T-helper 2 cell treated with Interferon-gamma antibody and Interleukin-4, amounts not matched to agents 100 ng/mL and 5 ng/mL, for 36 hours (primary cell): ENCODE measurements at places on chromosomes 3 and 15. TPM values are rescaled to one million over a fixed set of nuclear protein-coding genes. Genes with fewer than 3 reads are reported as not detected.

KLHL40 gene
- not detected in 2 replicates for total RNA-seq

RPUSD3 gene
- 50.4 and 54.1 TPM in 2 replicates for total RNA-seq

GPR62 gene
- total RNA-seq: not detected in 2 replicates

TMOD2 gene
- total RNA-seq: 4.1 and 4.2 TPM in 2 replicates

IFT57 gene
- total RNA-seq: 16.7 and 22.0 TPM in 2 replicates

PIF1 gene
- total RNA-seq: 35.8 and 36.7 TPM in 2 replicates

ZPLD1 gene
- total RNA-seq: not detected in 2 replicates

CMC1 gene
- total RNA-seq: 17.5 and 20.2 TPM in 2 replicates

KLHL6 gene
- 31.7 and 32.5 TPM in 2 replicates for total RNA-seq

STAB1 gene
- 0.05 and 0.09 TPM in 2 replicates for total RNA-seq

CELF6 gene
- 0.68 and 0.91 TPM in 2 replicates for total RNA-seq

TRPC1 gene
- total RNA-seq: 1.3 and 2.1 TPM in 2 replicates

IGSF11 gene
- total RNA-seq: 0.14 TPM in 1 of 2 replicates, not detected in the other

STXBP5L gene
- total RNA-seq: not detected in 2 replicates

PRR20G gene
- total RNA-seq: not detected in 2 replicates

PODXL2 gene
- total RNA-seq: 2.2 and 2.9 TPM in 2 replicates

IGF2BP2 gene
- 0.07 TPM in 1 of 2 replicates, not detected in the other for total RNA-seq

IL17RE gene
- total RNA-seq: 0.36 and 0.70 TPM in 2 replicates
